ENCODE measurements at places on chromosomes 1 and 21.

DNA sequence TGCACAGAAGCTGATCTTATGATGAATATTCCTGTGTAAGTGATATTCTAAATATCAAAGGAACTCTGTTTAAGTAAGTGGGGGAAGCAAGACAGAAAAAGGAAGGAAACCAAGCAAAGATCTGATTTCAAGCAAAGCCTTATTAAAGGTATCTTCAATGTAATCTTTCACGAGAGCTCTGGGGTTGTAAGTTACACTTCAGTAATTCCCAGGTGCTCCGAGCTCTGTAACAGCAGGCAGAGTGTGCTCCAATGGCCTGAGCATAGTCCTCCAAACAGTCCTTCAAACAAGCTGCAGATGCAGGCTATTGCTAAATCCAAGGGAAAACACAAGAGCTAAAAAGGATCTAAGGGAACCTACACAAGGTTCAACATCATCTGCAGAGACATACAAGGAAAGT lies 949.7 kb upstream of the TMPRSS15 start:
- DNase-seq = no peak

GRCh38 chr1:20061866-20062265 lies 8.1 kb upstream of the PLA2G5 start:
- DNase-seq = no peak

DNA sequence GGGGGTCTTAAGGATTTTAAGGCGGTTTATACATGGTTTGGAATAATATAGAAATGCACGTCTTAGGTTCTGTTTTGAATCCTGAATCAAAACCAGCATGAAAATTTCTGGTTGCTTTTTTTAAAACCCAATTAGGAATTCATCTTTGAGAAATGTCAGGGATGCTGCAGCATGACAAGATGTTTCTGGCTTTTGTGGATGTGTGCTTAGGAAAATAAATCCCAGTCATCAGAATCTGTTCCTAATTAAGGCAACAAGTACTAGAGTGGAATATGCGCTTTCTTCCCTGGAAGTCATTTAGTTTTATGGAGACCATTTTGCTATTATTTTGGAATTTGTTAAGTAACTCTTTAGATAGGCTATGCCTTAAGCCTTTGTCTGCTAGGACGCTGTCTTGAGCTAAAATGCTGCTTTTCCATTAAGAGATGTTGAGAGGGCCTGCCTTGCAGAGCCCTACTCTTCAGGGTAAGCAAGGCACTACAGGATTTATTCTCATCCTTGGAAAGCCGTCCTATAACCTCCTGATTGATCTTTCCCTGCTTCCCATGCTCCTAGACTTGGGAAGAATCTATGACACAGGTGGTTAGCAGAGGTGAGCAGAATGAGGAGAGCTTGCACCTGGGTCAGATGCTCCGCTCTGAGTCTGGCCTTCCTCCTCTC lies 332.8 kb downstream of the DISC1 start:
- DNase-seq = no peak

DNA sequence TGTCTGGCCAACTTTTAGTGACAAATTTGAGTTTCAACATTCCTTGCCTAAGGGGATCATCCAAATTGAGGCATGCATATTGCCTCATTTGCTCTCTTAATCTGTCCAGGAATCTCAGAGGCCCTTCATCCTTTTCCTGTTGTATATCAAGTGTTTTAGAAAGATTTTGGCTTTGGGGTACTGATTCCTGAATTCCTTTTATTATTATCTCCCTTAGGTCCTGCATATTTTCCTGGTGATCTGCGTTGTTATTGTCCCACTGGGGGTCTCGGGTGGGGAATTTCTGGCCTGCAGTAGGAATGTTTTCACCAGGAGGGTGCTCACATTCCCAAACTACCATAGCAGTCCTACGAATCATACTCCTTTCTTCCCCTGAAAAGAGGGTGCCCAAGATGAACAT lies 4.4 kb upstream of the AADACL3 start:
- DNase-seq = no peak

DNA sequence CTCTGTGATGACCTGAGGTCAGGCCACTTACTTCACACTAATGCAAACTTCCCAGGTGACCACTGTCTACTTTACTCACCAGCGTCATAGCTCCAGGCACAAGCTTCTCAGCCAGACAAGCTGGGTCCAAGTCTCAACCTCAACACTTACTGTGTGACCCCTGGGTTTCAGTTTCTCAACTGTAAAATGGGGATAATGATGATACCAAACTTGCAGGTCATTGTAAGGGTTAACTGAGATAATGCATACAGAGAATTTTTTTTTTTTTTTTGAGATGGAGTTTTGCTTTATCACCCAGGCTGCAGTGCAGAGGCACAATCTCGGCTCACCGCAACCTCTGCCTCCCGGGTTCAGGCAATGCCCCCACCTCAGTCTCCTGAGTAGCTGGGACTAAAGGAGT lies 34.7 kb downstream of the AK2 start:
- DNase-seq = no peak

DNA sequence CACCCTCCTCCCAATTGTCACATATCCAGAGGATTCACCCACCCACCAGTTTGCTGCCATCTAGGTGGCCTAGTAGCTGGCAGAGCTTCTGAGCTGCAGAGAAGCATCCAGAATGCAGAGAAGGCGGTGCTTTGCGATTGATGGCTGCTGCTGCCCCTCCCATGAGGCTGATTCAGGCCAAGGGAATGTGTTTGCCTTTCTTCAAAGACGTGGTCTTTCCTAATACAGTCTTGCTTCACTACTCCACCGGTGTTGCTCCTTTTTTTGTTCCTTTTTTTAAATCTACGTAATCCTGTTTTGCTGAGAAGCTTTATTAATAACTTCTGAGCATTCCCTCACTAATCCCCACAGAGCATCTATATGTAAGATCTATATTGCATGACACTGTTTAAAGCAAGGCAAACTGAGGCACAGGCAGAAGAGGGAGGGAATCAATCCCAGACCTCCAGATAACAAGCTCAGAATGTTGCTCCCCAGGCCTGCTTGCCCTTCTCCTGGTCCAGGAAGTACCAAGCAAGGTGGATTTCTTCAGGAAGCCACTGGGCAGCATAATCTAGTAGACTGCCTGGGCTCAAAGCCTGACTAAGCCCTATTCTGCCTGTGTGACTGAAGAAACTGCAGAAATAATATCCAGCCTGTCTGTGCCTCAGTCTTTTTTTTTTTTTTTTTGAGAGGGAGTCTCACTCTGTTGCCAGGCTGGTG lies 275.5 kb upstream of the FMN2 start:
- no peak for DNase-seq

- no peak for DNase-seq
Observed at GRCh38 chr1:19892628-19893168, 10.5 kb downstream of the OTUD3 start.

- no peak for DNase-seq
Observed at GRCh38 chr1:44507490-44508396, 102.7 kb downstream of the RNF220 start.

DNA sequence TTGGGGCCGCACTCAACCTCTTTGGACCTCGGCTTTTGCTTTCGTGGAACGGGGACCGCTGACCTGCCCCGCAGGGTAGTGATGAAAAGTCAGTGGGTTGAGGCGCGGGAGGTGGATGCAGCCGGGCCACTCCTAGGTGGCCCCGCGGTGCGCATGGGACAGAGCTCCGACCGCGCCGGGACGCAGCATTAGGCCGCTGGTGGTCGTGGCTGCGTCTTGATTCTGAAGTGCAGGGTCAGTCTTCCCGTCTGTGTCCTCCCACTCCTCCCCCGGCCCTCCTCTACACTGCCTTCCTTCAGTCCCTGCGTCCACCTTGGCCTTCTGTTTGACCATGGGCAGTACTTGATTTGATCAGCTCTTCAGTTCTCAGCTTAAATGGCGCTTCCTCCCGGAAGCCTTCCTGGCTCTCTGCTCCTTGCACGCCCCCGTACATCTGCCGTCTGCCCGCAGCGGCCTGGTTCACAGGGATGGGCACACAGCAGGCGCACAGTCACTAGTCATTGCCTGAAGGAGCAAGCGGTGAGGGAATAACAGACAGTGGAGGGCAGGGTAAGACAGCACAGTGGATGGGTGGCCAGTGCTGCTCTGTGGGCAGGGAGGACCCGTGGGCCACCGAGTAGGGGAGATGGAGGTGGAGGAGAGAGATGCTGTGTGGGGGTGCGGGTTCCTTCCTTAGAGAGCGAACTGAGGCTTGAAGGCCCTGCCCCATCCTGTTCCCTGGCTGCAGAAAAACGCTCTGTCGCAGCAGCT lies 633 bp downstream of the THEMIS2 start:
- DNase-seq = peak; percentile 76

DNA sequence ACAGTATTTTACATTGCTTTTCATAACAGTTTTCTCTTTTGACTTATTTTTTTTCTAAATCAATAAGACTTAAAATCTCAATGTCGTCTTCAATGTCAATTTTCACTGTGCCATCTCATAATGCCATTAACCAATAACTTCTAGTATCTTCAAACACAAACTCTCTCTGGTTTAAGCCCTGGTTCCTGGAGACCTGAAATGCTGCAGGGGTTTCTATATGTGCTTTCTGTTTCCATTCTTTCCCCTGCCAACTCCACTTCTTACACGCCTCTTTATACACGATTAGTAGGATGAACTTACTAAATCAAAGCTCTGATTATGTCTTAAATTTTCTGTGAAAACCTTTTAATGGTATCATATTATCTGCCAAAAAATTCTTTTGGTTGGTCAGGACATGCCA lies 191.4 kb downstream of the AMY1C start:
- no peak for DNase-seq

GRCh38 chr1:208192995-208193394 lies 51.2 kb downstream of the PLXNA2 start:
- DNase-seq = no peak

DNA sequence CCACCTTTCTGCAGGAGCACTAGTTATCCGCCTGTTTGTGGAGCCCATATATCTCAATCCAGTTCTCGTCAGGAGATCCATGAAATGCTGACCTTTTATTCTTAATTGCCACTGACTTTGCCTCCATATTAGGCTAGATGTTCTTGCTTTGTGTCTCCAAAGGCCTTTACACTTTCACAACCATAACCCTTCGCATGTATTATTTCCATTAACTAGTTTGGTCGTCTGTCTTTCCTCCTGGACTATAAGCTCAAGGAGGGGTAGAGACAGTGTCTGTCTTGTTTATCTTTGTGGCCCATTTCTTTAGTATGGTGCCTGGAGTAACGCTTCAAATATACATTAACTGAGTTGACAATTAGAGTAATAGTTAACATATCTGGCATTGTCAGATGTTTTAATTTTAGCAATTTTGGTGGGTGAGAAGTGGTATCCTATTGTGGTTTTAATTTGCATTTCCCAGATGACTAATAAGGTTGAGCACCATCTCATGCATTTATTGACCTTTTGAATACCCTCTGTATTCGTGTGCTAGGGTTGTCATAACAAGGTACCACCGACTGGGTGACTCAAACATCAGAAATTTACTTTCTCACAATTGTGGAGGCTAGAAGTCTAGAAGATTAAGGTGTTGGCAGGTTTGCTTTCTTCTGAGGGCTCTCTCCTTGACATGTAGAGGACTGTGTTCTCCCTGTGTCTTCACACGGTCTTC lies 21.7 kb upstream of the IL12RB2 start:
- no peak for DNase-seq

DNA sequence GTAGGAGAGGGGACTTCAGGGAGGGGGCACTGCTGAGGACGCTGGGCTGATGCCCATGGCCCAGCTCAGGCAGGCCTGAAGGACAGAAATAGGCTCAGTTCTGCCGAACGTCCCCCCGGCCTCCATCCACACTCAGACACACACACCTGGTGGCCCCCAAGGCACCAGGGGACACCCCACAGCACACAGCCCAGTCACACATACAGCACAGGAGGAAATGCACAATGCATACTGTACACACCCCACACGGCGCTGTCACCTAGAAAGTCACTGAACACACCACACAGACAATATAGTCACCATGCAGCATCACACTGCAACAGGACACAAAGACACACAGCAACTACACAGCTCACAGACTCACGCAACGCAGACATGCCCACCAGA lies 562 bp downstream of the SYTL1 start:
- peak; percentile 75 for DNase-seq

DNA sequence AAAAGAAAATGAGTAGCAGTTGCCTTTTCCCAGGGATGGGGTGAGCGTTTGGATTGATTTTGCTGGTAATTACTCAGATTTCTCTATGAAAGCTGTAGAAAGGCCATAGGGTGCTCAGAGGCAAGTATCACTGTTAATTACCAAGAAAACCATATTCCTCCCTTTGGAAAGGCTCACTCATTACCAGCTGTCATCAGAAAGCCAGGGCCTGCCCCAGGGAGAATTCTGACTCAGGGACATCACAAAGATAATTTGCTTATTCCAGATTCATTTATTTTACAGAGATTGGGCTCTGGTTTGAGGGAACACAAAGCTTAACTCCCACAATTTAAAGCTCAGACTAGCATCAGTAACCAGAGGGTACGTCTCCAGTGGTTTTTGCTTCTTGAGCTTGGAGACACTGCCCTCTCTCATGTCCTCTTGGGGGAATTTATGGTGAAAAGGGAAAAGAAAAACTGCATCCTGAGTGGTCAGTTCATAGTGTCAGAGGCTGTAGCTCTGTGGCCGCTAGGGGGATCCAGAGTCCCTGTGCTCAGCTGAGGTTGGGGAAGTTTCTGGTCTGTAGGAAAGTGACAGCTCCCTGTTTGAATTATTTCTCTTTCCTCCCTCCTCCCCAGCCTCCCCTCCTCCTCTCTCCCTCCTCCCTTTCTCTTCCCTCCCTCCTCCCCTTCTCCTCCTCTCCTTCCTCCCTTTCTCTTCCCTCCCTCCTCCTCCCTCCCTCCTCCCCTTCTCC lies 204.3 kb downstream of the KCNJ6 start:
- DNase-seq = peak; percentile 67

- DNase-seq = no peak
Observed at GRCh38 chr1:93988634-93989350, 79.6 kb upstream of the GCLM start.

DNA sequence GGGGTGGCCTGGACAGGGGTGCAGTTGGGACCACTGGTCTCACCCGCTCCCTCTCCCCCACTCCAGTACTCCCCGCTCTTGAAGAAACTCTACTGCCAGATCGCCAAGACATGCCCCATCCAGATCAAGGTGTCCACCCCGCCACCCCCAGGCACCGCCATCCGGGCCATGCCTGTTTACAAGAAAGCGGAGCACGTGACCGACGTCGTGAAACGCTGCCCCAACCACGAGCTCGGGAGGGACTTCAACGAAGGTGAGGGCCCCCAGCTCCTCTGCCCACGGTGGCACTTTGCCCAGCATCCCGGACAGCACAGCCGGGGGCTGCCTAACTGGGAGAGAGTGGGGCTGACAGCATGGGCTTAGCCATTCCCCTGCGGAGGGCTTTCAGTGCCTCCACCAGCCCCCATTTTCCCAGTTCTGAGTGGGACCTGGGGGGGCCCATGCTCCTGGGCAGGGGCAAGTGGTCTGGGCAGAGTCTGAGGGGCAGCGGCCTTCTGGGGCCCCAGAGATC lies 30.2 kb upstream of the CCDC27 start:
- no peak for DNase-seq

GRCh38 chr21:45855248-45855811 lies 126.2 kb upstream of the COL6A1 start:
- no peak for DNase-seq

DNA sequence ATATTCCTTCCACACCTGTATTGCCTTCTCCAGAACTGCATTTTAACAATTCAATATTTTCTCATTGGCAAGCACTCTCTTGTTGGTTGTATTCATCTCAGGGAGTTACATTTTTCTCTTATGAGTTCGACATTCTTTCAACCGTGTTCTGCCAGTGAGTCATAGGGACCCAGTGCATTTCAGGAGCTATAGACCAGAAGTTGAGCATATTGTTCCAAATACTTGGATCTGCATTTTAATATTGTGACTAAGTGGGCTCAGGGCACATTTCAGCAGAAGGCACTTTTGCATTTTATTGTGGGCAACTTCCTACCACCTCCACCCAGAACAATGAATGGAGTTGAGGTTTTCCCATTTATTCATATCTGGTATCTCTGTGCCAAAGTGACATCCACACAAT lies 132.8 kb downstream of the TNFSF18 start:
- DNase-seq = no peak

Data from activated effector memory CD4-positive, alpha-beta T cell treated with anti-CD3 and anti-CD28 coated beads, Interleukin-2, amount 50 U/mL, for 16 hours (primary cell).